ENCODE measurements at places on chromosomes 12 and 14.

DNA sequence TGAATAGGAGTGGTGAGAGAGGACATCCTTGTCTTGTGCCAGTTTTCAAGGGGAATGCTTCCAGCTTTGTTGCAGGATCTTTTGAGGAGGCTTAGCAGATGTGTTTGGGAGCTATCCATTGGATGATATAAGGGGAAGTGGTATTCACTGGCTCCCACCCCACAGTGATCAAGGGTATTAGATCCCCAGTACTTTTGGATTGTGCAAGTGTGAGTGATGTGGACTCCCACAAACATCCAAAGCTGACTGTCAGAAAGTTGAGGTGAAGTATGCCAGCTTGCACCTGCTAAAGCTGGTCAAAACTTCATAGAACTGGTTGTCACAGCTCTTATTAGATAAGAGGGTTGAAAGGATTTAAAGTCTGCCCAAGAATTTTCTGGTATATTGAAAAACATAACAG, 110.1 kb upstream of the BTG1 start:
- no peak for DNase-seq

DNA sequence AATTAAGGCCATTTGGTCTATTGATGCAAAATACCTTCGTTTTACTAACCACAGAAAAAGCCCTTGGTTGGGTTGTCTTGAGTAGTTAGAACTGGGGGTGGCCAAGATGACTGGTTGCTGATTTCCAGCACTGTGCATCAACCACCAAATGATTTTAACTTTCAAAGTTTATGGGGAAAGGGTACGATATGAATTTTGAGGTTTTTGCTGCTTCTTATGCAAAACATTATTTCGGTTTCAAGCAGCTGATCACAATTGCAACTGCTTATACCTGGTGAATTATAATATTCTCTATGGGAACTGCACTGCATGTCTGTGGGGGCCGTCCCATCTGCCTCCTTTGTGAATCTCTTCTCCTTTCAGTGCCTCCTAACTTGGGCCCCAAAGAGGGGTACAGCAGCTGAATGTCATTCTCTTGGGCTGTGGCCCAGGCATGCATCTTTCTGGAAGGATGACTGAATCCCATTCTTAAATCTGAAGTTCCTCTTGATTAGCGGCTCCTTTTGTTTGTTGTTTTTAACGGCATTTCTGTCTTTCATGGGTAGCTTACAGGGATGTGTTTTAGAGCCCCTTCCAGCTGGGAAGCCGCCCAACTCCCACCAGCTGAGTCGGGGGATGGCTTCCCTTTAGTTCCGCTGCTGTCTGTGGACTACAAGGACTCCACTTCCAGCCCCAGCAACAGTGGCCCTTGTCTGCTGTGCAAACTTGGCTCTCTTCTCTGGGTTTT, 479.8 kb downstream of the ZFP36L1 start:
- no peak for DNase-seq

- no peak for DNase-seq
These were observed 61.7 kb upstream of the DDX11 start for GRCh38 chr12:31011746-31012566.

- no peak for DNase-seq
These were observed 205.0 kb upstream of the CCDC196 start for GRCh38 chr14:66281036-66281776.

- DNase-seq = no peak
These were observed 1.3 kb upstream of the ESYT1 start for GRCh38 chr12:56126732-56127239.

- no peak for DNase-seq
These were observed 195.8 kb upstream of the DIO3 start for GRCh38 chr14:101365329-101366158.

DNA sequence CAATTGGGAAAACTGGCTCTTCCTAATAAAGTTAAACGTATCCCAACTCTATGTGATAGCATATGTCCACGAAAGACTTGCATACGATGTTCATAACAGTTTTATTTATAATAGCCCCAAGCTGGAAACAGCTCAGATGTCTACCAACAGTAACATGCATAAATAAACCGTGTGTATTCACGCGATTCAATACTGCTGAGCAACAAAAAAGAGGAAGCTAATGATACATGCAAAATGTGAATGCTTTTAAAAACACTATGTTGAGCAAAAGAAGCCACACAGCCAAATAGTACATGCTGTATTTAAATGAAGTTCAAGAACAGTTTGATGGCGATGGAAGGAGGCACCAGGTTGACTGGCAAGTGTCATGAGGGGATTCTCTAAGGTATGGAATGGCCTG, 55.7 kb downstream of the TRIM9 start:
- no peak for DNase-seq

DNA sequence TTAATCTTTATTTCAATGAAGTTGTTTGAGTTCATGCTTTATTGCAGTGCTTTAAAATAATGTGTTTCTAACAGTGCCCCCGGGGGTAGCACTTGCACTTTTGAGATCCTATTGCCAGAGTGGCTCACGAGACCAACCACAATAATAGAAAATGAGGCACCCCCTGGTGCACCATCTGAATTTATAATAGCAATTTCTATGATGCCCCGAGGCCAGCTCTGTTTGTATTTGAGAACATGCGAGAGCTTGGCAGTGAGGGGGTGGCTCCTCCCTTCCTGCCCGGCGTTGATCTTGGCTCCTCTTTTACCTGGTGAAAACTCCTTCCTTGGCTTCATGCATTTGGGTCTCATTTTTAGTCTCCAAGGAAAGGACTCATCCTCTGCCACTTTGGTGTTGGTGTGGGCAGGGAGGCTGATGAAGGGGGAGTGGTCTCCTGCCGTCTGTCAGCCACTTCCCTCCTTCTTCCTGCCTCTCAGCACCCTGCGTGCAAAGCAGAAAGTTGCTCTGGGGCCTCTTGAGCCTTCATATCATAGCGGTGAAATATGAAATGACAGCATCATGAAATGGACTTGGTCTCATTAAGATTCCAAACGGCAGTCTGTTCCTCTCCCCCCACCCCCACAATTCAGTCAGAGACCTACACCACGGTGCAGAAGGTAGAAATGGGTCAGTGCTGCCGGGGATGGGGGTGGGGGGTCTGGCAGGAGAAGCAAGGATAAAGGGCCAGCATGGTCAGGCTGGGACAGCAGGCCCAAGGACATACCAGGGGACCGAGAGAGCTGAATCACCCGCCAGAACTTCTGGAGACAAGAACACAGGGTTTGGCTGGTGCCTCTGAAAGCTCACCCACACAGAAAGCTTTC, 17.7 kb upstream of the NRXN3 start:
- no peak for DNase-seq

GRCh38 chr14:100434911-100435438, 111.8 kb downstream of the SLC25A47 start:
- DNase-seq = no peak

DNA sequence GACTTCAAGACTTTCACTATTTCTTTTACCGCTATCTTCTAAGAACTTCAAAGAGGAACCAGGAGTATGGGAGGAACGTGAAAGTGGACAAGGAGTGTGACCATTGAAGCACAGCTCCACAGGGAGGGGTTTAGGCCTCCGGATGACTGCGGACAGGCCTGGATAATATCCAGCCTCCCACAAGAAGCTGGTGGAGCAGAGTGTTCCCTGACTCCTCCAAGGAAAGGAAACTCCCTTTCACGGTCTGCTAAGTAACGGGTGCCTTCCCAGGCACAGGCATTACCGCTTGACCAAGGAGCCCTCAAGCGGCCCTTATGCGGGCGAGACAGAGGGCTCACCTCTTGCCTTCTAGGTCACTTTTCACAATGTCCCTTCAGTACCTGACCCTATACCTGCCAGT, 267.0 kb downstream of the RPL10L start:
- DNase-seq = no peak

DNA sequence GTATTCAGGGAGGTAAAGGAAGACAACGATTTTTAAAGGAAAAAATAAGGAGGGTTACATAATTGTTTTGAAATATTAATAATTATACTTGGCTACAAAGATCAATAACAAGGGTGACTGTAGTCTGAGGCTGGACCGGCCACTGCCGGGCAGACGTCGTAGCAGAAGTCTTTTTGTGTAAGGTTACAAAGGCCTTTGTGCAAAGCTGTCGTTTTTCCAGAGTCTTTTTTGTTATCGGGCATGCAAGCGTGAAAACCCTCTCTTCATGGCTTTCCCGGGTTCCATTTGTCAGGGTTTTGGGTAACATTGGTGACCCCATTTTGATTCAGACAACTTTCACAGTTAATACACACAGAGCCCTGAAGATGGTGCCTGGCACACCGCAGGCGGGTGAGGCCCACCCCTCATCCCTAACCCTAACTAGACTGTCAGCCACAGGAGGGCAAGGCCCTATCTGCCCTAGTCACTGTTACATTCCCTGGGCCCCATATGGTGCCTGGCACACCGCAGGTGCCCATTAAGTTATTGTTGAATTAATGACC, 31.3 kb downstream of the RILPL1 start:
- no peak for DNase-seq

GRCh38 chr12:67035121-67035520, 234.0 kb upstream of the CAND1 start:
- no peak for DNase-seq

DNA sequence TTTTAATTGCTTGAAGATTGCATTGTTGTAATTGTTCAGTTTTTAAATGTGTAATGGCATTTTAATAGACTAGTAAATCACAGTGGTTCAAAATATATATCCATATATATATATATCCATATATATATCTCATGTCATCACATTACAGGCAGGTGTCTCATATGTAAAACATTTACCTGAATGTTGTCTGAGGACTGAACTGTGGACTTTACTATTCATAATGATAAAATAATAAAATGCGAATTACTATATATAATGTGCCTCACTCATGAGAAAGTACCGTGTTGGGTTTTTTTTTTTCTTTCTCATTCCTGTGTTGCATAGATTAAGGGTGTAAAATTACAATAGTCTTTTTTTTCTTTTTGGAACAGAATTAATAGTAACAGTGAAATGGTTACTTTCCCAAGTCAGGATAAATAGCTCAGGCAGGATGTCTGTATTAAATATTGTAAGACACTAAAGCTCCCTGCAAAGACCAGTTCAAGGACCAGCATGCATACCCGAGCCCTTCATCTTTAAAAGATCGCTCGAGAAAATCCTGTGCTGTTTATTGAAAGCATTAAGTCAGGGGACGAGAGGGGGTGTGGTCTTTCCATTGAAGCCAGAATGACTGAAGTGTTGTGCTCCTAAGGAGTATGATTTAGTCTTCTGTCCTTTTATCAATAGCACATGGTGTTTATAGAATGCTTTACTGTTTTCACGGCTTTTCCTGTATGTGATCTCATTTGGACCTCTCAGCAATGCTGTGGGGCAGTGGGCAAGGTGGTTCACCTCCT, 173.5 kb downstream of the CRADD start:
- DNase-seq = no peak

DNA sequence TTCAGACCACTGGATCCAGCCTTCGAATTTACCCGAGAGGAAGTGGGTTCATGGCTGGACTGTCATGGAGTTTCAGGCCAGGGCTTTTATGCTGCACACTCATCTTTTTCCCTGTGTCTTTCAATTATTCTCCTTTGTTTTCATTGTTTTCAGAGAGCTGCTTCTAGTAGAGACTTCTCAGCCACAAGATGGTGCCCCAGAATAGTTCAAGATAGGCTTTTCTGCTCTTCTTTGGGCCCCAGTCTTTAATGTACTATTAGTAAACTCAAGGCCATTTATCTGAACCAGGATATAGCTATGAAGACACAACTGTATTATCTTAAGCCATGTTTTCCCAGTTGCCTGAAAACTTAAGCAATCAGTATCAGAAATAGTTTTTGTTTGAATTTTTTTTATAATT, 30.4 kb upstream of the PSMA6 start:
- DNase-seq = peak; percentile 5

DNA sequence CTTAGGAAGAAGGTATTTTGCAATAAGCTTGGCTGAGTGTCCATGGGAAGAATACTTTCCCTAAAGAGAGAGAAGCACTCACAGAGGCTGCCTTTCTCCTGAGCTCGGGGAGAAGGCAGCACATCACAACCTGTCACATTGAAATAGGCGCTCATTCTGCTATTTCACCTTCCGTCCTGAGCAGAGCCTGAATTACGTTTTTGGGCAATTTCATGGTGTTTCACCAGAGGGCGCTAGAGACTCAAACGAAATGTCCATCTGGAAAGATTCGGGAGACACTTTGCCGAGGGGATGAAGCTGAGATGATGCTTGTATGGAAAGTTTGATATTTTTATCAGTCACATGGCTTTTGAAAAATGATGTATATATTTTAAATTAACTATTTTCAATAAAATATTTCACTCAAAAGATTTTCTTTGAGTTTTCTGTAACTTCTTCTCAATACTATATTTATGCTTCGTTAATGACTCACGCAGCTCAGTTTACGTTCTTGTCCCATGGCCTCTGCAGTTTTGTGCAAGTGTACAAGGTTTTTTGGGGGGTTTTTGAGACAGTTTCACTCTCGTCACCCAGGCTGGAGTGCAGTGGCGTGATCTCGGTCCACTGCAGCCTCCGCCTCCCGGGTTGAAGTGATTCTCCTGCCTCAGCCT, 17.4 kb upstream of the B4GALNT3 start:
- DNase-seq = peak; percentile 62

- no peak for DNase-seq
These were observed 659 bp downstream of the PSMD9 start for GRCh38 chr12:121889274-121889624.

DNA sequence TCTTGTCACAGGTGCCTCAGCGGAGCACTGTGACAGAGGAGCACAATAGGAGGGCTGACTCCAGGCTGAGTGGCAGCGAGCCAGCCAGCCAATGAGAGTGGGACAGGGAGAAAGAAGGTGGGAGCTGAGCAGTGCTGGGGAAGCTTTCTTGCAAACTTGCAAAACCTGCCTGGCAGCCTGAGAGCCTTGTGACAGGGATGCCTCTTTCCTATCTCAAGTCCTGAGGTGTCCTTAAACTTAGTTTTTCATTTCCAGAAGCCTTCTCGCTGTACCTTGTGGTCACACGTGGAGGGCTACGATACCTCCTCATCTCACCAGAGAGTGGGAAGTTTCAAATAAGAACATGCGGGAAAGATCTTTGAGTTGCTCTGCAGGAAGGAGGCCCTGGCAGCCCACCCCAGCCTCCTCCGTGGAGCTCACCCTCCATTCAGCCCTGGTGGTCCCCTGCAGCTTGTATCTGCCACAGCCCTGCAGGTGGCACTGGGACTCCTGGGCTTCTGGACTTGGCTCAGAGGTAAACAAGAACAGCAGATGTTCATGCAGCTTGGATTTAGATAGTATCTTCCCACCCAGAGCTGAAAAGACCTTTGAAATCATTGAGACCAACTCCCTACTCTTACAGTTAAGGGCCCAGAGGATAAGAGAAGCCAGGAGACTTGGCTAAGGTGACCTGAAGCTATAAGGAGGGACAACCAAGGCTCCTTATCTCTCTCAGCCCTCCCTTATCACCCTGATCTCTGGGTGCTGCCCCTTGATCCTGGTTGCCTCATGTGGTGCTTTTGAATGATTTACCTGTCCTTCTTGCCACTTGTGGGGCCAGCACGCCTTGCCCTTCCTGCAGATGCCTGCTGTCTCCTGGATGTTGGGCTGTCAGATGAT, 153.5 kb upstream of the MAX start:
- DNase-seq = no peak

GRCh38 chr12:89671469-89671868, 37.2 kb downstream of the ATP2B1 start:
- DNase-seq = peak; percentile 41
